Activated effector memory CD4-positive, alpha-beta T cell treated with Interleukin-2 at 50 U/mL for 16 hours (primary cell): ENCODE measurements at places on chromosomes 5 and 9.

DNA sequence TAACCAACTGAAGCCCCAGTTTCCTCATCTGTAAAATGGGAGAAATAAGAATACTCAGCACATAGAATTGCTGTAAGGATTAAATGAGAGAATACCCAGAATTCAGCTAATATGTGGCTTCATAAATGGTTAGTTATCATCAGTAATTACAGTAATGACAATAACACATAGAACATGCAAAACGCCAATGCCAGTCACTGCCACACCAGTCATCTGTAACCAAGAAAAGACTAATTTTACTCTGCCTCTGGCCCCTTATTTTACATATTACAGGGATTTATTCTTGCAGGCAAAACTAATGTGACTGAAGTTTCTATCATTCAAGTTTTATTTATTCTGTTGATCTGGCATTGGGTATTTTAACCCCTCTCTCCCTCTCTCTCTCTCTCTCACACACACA is 46.5 kb downstream of the EBF1 start:
- DNase-seq: no peak

DNA sequence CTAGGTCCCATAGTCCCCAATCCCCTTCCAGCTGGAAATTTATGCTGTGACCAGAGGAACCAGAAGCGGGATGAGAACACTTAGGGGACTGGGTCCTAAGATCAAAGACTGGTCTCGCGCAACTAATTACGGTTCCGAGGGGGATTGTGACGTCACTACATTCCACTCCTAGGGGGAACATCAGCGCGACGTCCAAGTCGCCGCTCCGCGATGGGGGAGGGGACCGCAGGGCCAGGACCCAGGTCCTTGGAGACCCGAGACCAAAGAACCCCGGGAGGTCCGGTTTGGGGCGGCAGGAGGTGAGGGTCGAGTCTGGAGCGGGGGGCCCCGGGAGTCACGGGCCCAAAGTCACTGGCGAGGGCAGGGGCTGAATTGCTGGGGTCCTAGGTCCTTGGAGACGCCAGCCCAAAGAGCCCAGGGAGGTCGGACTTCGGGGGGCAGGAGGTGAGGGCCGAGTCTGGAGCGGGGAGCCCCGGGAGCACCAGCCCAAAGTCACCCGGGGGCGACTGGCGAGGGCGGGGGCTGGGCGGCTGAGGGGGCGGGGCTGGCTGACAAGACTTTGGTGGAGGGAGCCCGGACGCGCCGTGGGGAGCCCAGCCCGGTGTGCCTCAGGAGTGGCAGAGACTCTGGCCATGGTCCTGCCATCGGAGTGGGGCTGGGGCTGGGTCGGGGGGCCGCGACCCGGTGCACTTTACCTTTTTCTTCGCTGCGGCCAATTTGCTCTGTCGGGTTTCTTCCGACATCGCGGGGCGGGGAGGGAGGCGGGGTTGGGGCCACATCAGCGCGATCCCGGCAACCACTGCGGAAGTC is at the start of gene GOLGA2:
GOLGA2 (minus strand) TSS at position 810 of the 810 bp plus-strand sequence; CDS start at position 779, 31 bp downstream.
- no peak for DNase-seq

DNA sequence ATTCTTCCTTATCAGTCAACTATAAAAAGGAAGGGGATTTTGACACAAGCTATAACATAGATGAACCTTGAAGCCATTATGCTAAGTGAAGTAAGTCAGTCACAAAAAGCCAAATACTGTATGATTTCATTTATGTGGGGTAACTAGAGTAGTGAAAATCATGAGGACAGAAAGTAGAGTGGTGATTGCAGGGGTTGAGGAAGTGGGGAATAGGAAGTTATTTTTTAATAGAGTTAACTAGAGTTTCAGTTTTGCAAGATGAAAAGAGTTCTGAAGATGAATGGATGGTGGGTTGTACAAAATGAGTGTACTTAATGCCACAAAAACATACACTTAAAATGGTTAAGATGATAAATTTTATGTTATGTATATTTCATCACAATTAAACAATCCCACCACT is 65.4 kb upstream of the FAM174A start:
- DNase-seq: no peak

DNA sequence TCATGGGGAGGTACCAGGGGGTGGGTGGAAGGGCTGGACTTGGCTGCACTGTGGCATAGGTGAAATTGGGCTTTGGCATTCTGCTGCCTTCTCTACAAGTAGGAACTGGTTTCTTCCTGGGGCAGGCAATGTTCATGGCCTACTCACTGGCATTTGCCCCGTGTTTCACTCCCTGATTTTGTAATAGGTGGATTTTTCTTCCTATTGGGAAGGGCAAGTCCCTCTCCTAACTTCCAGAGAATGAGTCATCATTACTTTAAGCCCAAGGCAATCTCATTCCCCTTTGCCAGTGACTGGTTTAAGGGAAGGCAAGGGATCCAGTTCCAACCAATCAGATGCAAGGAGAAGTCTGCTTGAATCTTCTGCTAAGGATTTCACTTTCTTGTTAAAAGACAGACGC is 67.9 kb upstream of the ANKRD55 start:
- no peak for DNase-seq

DNA sequence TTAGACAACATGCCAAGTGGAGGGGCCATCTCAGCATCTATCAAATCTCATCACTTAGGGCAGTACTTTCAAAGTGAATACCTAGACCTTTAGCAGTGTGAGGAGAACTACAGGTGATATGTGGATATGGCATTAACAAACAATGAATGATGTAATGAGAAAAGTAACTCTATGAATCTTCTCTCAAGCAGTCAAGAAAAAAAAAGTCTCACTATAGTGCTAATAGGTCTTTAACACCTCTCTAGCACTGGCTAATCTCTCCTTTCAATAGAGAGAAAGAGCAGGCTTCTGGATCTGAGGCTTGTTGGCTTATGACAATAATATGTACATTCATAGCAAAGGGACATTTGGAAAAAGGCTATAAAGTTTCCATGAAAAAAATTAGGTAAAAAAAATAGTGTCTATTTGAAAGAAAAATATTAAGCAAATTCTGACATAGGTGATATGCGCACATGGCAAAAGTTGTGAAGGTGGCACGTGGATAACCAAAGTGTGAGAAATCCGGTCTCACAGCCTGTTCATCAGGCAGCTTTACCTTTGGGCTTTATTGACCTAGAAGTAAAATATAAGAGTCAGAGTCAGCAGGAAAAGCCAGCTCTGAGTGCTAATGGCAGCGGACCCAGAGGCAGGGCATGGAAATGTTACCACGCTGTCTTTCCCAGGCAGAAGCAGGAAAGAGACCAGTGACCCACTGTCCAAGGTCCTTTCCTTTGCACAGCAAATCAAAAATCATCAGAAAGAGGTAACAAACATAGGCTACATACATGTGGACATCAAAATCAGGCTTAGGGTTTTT is 203.4 kb downstream of the EFNA5 start:
- no peak for DNase-seq

DNA sequence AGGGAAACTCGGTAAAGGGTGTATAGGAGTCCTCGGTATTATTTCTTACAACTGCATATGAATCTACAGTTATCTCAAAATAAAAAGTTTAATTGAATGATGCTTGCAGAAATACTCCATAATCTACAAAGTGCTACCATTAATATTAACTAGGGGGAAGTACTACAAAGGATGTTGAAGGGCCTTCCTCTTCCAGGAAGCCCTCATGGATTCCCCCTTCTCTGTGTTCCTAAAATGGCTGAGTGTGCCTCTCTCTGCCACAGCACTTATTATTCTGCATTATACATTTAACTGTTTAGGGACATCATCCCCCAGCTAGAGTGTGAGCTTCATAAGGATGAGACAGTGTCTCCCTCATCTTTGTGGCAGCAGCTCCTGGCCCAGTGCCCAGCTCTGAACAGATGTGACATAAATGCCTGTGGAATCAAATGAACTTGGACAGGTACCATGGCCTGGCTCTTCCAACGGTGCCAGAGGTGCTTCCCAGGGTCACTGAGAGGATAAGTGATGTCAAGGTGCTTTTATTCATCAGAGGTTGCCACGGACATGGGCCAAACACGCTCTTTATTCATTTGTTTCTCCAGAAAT is 99.5 kb downstream of the PAX5 start:
- no peak for DNase-seq

- no peak for DNase-seq
Observed at GRCh38 chr5:89473196-89473595, 590.2 kb upstream of the MEF2C start.

GRCh38 chr5:138952962-138953361 is 77.8 kb upstream of the LRRTM2 start:
- DNase-seq: no peak

DNA sequence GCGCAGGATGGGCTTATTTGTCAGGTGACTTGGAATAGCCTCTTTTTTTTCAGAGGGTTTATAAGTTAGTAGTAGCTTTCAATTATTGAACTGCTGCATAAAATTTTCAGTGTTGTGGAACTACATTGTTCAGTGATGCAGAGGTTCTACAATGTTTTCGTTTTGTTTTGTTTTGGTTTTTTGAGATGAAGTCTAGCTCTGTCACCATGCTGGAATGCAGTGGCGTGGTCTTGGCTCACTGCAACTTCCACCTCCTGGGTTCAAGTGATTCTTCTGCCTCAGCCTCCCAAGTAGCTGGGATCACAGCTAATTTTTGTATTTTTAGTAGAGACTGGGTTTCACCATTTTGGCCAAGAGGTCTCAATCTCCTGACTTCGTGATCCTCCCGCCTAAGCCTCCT is 22.0 kb downstream of the NUP188 start:
- DNase-seq: no peak

GRCh38 chr9:127817881-127818434 is 15.3 kb downstream of the FPGS start:
- DNase-seq: no peak
